Substantia nigra (tissue), 51 donors: ENCODE measurements at places on chromosomes 2 and 18.

- DNase-seq = no peak
These were observed 12.0 kb downstream of the ONECUT2 start for GRCh38 chr18:57447154-57447621.

DNA sequence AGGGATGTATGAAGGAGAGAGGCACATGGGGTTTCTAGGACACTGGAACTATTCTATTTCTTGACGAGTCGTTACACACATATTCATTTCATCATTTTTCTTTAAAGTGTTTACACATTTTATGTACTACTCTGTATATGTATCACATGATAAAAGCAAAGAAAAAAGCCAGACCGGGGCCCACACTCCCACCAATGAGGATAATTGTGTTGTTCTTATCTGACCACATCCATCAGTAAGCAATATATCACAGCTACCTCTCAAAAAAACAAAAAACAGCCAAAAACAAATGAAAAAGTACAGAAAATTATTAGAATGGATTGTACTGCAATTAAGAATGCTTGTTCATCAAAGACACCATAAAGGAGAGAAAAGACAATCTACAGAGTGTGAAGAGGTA is 14.2 kb upstream of the CNRIP1 start:
- no peak for DNase-seq

DNA sequence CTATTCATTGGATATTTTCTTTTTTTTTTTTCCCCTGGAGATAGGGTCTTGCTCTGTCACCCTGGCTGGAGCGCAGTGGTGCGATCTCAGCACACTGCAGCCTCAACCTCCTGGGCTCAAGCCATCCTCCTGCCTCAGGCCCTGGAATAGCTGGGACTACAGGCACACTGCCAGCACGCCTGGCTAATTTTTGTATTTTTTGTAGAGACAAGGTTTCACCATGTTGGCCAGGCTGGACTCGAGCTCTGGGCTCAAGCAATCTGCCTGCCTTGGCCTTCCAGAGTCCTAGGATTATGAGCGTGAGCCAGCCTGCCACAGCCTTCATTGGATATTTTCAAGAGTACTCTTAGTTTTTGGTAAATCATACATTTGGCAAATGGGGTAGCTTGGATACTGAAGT is 9.0 kb upstream of the MCFD2 start:
- DNase-seq = no peak

GRCh38 chr18:58850786-58851469 is 13.7 kb upstream of the ZNF532 start:
- no peak for DNase-seq

DNA sequence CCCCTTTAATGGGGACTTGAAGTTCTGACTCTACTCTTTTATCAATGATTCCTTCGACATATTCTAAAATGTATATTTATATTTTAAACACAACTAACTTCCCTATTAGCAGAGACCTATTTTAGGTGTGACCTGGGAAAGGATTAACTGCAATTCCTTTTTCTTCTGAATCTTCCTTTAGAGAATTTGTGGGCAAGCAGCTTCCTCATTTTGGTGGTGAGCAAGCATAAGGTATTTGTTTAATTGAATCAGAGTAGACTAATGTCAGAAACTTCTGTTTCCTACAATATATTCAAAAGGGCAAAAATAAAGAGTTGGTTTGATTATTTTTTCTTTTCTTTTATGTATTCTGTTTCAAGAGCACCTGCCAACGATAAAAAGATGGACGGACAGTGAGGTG is 237.0 kb downstream of the IKZF2 start:
- DNase-seq = no peak

- no peak for DNase-seq
These were observed 45.5 kb upstream of the LDAH start for GRCh38 chr2:20868377-20868776.

- no peak for DNase-seq
These were observed 15.4 kb downstream of the GREB1L start for GRCh38 chr18:21257386-21257785.

GRCh38 chr18:3248062-3248657 is 559 bp downstream of the MYL12A start:
- no peak for DNase-seq

- DNase-seq = no peak
These were observed 33.6 kb downstream of the TWIST2 start for GRCh38 chr2:238881353-238882081.

- no peak for DNase-seq
These were observed 84.2 kb upstream of the FBXO11 start for GRCh38 chr2:47990503-47990902.

- no peak for DNase-seq
These were observed 15.1 kb upstream of the DARS1 start for GRCh38 chr2:136000502-136000901.

GRCh38 chr2:112000399-112001135 is 54.5 kb upstream of the TMEM87B start:
- no peak for DNase-seq

- DNase-seq = no peak
These were observed 21.7 kb upstream of the LRRTM1 start for GRCh38 chr2:80326214-80326613.

- DNase-seq = no peak
These were observed 137.6 kb downstream of the FAM124B start for GRCh38 chr2:224264259-224264658.

DNA sequence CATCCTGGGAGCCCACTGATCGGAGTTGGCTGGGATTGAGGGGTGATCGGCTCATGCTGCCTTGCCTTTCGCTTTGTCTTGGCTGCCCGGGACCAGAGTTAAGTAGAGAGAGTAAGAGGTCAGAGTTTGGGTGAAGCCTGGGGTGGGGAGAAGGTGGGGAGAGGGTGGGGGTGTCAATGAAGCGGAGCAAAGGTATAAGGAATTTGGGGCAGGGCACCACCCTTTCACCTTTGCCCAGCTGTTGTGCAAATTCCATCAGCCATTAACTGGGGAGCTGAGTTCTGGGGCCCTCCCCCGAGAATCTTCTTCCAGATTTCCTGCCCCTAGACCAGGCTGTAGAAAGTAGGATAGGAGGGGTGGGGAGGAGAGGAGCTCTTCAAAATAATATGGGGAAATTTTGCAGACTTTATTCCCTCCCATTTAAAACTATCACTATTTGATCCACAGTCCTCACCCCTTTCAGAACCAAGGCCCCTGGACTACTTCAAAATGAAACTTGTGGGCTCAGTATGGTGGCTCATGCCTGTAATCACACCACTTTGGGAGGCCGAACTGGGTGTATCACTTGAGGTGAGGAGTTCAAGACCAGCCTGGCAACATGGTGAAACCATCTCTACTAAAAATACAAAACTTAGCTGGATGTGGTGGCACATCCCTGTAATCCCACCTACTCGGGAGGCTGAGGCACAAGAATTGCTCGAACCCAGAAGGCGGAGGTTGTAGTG is at the start of gene SLC23A3:
SLC23A3 (minus strand) TSS at position 100 of the 725 bp plus-strand sequence; CDS start at position 55, 45 bp downstream.
- no peak for DNase-seq

DNA sequence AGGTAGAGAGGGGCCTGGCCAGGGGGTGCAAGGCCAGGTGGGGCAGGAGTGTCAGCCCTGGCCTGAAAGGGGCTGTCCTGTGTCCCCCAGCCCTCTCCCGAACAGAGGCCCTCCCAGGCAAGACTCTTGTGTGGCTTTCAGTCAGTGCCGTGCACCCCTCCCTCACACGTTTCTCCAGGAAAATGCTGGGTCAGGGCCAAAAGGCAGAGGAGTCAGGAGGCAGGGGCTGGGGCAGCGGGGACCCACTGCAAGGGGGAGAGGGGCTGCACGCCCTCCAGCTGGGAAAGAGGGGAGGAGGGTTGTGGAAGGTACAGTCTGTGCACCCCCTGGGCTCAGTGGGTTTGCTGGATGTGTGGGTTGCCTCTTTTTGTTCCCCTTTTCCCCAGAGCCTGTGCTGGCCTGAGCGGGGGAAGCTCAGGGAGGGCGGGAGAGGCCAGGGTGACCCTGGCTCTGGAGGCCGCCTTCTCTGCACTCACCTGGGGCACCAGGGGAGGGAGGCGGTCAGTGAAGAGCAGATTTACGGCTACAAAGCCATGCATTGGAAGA is 4.1 kb downstream of the KCNF1 start:
- DNase-seq = no peak

DNA sequence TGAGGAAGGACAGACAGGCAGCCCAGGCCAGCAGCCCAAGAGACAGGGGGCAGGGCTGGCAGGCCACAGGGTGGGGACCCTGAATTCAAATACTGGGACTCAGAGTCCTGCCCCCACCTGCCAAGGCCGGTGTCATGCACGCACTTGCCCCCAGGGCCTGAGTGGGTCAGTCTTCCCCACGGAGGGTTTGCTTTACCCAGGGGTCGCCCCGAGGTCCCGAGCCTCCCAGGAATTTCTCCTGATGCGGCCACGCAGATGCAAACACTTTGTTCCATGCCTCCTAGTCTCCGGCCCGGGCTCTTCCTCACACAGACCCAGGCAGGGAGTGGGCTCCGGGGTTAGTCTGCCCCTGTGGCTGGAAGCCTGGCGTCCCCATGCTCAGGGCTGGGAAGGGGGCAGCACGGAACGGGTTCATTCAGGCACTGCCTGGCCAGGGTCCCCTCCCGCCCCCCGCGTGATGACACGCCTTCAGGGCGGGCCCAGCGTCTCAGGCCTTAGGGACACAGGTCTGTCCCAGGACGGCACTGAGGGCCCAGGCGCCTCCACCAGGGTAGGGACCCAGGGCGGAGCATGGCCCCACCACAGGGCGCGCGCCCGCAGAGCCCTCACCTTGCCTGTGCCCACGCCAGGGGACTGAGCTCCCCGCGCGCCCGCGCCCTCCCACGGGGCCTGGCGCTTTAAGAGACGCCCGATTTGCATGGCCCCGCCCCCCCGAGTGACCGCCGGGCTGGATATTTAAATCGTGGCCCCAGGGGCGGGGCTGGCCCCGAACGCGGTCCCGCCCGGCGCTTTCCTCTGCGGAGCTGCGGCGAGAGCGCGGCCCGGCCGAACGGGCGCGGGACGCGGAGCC is at the start of gene SNED1:
SNED1 (plus strand) TSS at position 763 of the 850 bp plus-strand sequence. CDS start 220 bp downstream, outside the sequence.
- no peak for DNase-seq

DNA sequence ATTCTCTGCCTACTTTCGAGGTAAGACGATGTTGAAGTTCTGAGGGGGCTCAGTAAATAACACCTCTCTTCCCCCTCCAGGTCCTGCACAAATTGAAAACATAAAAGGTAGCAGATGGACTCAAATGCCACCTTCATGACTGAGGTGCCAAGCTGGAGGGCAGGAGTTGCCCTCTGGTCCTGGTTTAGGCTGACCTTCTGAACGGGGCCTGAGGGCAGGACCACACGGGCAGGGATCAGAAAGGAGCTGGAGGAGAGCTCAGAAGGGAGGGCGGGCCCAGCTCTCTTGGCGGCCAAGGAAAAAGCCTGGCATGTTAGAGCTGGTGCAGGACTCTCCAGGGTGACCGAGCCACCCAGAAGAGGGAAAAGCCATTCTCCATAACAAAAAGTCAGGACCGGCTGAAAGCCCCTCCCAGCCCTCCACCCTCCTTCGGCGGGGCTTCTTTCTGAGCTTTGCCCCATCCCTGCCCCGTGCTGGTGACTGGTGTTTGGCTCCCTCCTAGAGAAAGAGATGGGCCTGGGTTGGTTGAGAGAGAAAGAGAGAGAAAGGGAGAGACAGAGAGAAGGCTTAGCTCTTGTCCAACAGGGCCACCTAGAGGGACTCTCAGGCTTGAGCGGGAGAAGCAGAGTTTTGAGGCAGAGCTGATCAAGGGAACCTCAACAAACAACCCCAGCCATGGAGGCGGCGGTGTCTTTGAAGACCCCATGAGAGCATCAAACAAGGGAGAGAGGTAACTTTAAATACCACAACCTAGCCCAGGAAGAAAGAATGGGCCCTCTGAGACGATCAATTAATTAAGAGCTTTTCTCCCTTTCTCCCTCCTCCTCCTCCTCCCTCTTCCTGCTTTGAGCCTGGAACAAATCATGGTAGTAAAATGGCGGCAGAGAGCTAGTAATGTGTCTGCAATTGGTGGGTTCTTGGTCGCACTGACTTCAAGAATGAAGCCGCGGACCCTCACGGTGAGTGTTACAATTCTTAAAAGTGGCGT is 50.8 kb downstream of the WIPF1 start:
- DNase-seq = peak; percentile 8

DNA sequence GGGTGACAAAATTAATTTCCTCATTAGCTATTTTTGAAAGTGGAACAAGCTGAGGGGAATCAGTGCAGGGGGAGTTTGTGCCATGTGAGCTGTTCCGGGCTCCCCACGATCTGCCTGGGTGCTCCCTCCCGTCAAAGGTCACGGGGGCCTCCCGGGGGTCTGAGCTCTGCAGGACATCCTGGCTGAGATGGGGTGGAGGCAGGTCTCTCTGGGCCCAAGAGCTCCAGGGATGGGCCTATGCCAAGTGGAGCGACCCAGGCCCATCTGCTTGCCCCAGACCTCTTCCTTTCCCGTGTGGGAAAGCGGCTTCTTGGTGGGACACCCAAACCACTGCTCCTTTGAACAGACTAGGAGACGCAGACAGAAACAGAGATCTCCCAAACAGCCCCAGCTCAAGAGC is 143.3 kb upstream of the ID2 start:
- no peak for DNase-seq

GRCh38 chr18:74498712-74499627 is 2.8 kb downstream of the CNDP2 start:
- peak; percentile 44 for DNase-seq

GRCh38 chr18:650428-650858 is 7.0 kb upstream of the TYMS start:
- DNase-seq = no peak

DNA sequence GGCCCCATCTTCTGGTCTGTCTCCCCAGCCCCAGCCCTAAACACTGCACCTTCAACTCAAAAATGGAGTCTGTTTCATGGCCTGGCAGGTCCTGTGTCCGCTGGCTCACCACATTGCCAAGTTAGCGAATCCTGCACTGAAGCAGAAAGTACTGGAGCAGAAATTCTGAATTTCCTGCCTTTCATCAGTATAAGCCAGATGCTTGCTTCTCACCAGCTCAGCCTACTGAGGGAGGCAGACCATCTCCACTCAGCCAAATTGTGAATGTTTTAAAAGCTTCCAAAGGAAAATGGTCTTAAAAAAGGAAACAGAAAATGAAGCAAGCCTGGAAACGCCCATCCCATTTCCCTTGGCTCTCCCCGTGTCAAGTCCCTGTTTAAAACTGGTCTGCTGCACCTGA is 157.8 kb downstream of the C1D start:
- DNase-seq = no peak

GRCh38 chr2:12720278-12720620 is 3.5 kb downstream of the TRIB2 start:
- DNase-seq = no peak

- no peak for DNase-seq
These were observed 589.9 kb downstream of the XIRP2 start for GRCh38 chr2:167478196-167478595.

GRCh38 chr2:1514391-1515072 is 101.3 kb downstream of the TPO start:
- DNase-seq = no peak

DNA sequence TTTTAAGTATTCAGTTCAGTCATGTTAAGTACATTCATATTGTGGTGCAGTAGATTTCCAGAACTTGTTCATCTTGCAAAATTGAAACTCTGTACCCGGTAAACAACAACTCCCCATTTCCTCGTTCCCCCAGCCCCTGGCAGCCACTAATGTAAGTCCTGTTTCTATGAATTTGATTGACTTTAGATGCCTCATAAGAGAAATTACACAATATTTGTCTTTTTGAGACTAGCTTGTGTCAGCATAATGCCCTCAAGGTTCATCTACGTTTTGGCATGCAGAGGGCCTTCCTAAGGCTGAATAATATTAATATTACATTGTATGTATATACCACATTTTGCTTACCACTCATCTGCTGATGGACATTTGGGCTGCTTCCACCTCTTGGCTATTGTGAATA is 30.9 kb downstream of the METTL21A start:
- DNase-seq = no peak
